ENCODE measurements at places on chromosomes 6 and 20.
A peak's percentile ranks its signal among the peaks of the same experiment; 100 is the strongest.

DNA sequence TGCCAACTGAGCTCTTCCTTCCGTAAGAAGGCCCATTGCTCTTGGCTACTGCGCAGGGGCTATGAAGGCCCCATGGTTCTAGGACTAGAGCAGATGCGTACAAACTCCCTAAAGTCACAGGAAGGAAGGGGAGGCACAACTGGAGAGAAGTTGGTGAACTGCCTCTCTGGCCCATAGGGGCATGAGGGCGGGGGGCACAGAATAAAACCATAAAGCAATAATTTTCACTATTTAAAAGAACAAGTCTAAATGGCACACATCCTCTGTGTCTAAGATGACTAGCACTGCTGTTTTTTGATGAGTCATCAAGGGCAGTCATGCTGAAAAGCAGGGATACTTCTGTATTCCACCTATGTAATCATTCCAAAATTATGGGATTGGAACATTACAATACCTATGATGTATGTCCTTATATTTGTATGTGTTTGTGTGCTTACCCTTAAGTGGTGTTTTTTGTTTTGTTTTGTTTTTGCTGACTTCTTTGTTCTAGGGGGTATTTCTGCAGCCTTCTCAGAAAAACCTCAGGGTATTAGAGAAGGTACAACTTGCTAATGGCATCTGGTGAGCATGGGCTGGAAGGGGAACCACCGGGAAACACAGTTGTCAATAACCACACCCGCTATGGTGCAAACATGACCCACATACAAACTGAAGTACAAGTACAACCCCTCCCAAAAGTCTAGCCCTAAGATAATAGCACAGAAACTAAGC, 36.9 kb downstream of the B4GALT5 start:
- DNase-seq, result peak; percentile 46

DNA sequence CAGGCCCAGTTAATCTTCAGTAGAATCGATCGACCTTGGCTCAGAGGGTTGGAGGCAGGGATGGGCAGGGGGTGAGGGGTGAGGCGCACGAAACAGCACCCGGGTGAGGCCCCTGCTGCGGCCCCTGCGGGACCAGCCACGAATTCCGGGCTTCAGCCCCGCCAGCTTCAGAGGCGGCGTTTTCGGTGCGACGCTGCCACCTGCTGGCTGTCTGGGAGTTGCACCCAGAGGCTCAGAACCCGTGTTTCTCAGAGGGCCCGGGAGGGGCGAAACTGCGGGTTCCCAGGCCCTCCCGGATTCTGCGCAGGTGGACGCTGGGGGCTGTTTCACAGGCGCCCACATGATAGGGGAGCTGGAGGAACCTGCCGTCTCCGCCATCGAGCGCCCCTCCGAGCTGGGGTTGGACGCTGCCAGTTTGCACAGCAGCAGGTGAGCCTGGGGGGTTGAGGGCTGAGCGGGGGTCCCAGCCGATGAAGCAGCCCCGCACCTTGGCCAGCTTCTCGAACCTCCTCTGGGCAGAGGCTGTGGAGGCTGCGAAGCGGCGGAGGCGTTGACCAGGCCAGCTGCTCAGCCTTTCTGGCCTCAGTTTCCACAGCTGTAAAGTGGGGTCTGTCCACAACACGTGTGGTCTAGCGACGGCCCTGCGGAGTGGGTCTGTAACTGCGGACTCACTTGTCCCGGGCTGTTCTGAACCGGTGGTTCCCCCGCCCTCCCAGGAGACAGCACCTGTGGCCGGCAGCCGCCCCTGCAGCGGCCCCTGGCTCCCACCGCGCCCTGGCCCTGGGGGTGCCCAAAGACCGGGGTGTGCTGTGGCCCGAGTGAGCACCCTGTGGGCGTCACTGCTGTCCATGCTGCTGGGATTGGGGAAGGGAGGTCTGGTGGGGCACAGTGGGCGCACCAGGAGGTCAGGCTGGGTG, 2.5 kb upstream of the BHLHE23 start:
- peak; percentile 93 for DNase-seq

- DNase-seq, result no peak
These were observed 14.5 kb downstream of the L3MBTL3 start for GRCh38 chr6:130032758-130033340.

- no peak for DNase-seq
These were observed 86.4 kb downstream of the CEBPB start for GRCh38 chr20:50277064-50277415.

DNA sequence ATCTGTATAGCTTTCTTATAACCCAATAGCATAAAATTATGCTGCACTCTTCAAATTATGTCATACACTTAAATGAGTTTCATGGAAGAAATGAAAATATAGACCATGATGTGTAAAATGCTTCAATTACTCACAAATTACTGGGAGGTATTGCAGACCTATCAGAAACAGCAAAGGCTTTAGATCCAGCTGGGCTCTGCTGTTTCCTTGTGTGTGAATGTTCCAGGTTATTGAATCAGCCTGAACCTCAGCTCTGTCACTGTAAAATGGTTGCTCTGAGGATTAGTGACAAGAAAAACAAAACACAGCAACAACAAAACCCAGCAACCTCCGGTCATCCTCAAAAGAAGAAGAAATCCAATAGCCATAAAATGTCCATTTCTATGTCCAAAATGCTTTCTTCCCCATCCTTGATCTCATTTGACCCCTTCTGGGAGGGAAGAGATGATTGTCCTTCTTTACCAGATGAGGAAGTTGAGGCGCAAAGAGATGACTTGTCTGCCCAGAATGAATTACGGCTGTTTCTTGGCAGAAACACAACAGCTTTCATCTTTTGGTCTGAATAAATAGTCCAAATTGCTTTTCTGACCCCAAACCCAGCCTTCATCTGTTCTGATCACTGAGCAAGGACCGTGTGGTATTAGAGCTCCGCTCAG, 42.2 kb upstream of the TGM6 start:
- DNase-seq, result no peak

DNA sequence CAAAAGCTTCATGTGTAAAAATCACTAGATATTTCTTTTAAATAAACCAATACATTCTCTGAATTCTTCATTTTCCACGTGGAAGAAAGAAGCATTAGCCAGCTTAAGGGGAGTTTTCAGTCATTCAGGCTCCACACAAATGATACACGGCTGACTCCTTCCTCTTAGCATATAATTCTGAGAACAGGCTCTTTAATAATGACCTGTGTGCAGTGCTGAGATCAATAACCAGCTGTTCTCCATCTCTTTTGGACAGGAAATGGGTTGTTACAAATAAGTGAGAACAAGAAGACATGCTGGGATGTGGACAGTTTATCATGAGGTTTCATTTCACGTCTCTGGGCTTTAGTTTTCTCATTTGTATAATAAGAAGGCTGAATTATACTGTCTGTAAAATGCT, 146.9 kb upstream of the C6orf118 start:
- no peak for DNase-seq

DNA sequence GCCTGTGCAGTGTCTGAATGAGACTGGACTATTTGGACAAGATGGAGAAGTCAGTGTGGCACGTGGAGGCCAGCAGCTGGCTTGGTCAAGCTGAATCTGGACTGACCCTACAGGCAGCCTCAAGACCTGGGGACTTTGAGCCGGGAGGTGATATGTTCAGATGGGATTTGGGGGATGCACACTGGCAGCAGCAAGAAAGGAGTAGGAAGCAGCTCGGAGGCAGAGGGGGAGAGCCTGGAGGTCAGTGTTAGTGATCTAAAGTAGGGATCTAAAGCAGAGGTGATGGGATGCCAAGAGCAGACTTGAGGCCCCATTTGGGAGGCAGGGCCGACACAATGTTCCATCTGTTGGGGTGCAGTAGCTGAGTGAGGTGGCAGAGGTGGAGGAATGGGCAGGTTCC, 2.8 kb downstream of the MAPK13 start:
- no peak for DNase-seq

DNA sequence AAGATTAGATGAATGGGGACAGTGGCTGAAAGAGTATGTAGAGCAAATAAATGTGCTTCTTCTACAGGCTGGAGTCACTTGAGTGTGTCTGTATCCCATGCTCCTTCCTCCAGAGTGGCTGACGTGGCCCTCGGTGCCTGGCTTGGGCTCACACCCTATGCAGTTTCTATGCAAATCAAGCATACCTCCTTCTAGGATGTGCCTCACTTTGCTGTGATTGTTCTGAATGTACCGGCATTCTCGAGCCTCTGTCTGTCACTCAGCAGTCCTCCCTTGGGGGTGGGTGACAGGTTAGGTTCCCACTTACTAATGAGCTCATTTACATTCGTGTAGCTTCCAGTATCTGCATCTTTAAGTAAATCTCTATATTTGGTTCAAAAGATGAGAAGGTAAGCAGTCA, 55.1 kb upstream of the HDDC2 start:
- no peak for DNase-seq

- no peak for DNase-seq
These were observed 631.3 kb downstream of the EYS start for GRCh38 chr6:65075705-65076230.

- no peak for DNase-seq
These were observed 101.9 kb downstream of the TFAP2C start for GRCh38 chr20:56730996-56731395.

DNA sequence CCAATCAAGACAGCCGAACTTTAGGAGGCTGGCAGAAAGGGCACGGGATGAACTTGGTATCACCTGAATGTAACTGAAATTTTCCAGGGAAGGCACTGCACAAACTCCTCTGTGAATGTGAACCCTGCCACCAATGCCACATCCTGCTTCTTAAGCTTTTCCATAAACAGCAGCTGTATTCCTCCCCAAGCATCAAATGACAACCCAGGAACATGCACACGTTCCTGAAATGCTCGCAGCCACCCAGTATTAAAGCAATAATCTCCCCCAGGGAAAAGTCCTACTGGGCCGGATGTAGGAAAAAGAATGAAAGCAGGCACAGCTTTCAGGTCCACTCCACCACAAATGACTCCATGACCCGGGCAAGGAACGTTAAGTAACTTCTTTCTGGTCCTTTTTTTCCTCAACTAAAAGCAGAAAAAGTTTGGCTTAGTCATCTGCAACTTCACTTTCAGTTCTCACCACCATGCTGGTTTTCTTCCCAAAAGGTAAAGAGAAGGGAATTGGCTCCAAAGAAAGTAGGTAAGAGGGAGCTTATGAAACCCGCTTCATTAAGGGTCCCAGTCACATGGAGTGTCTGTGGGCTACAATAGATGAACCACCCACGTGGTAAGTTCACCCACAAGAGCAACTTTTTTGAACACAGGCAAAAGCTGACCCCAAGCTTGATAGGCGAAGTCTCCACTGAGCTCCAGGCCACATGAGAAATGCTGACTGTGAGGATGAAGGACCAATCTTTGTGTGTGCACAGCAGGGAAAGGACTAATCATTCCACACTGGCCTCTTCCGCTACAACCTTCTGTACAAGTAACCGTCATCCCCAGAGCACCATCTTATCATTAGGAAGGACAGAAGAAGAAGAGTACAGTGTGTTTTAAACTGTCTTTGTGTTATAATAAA, 90.1 kb downstream of the HIVEP2 start:
- no peak for DNase-seq

GRCh38 chr20:39381595-39381994, 419.5 kb downstream of the DHX35 start:
- no peak for DNase-seq

- DNase-seq, result no peak
These were observed 23.9 kb downstream of the DUSP22 start for GRCh38 chr6:315921-316752.

GRCh38 chr6:137734875-137735182, 132.2 kb upstream of the TNFAIP3 start:
- no peak for DNase-seq

DNA sequence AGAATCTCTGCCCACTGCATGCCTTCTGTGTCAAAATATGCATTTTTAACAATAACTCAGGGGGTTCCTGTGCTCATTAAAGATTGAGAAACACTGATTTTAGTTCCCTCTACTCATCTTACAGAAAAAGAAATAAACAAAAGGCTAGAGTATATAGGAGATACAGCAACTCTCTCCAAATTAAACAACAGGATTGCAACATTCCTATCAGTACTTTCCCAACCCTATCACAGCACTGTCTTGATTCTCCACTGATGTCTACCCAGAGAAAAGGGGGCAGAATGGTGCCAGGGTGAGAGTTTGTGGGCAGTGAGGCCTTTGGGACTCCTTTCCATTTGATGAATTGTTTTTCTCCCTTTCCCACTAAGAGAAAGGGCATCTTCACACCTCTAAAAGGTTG, 4.7 kb downstream of the OTOR start:
- no peak for DNase-seq

GRCh38 chr6:37077191-37077904, 71.9 kb downstream of the FGD2 start:
- no peak for DNase-seq

- peak; percentile 7 for DNase-seq
These were observed 77.3 kb downstream of the TRMT11 start for GRCh38 chr6:126063512-126064146.

DNA sequence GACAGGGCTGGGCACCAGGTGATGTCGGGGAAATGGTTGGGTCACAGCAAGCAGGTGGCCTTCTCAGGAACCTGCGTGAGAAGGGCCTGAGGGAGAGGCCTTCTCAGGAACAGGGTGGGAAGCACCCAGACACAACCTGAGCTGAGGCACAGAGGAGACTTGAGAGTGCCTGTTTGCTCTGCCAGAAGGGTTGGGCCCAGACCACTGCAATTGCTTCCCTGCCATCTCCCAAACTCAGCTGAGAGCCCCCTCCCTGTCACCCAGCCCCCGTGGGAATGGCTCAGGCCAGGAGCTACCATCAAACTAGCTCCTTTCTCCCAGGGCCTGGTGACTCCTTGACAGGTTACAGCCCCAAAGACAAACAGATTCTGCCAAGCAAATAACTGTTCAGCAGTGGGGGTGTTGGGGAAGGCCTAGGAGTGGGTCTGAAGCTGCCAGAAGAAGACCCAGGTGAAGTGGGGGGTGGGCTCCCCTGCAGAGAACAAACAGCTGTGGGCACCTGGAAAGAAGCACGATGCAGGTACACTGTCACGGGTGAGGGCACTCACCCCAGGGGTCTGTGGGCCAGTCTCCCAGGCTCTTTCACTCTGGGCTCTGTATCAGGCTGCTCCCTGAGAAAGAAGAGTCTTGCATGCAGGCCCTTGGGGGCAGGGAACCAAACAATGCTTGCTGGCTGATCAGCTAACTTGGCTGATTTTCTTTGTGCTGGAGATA, 30.4 kb upstream of the SPDEF start:
- no peak for DNase-seq

DNA sequence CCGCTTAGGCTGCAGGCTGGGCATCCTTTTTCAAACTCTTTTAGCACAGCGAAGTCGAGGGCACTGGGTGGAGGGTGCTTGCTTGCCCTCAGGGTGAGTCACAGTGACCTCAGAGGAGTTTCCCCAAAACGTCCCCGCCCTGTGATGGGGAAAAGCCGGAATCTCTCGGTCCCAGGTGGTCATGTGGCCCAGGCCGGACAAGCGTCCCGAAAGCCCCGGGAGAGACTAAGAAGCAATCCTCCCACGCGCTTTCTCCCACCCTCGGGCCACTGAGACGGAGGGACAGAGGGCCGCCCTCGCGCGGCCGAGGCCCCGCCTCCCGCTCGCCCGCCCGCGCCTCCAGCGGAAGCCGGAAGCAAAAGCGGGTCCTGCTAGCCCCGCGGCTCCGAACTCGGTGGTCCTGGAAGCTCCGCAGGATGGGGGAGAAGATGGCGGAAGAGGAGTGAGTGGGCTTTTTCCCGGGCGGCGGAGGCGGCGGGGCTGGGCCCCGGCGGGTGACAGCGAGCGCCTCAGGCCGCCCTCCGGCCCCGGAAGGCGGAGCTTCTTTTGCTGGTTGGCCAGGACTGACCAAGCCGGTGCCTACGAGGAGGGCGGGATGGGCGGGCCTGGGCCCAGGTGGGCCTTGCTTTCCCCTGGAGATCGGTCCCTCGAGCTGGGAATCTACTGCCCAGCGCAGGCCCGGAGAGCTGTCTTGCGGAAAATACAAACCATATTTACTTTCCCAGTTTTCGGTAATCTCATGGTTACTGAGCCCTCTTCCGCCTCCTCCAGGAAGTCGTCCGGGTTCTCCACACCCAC, at the start of gene SLC9A8:
TSS of gene SLC9A8 (plus strand) at position 322 of the 798 bp plus-strand sequence. CDS start at position 417, 95 bp downstream.
- peak; percentile 80 for DNase-seq
